ENCODE measurements at places on chromosomes 11 and 22.

GRCh38 chr11:126474220-126474619, 118.7 kb downstream of the ST3GAL4 start:
- DNase-seq, result no peak

DNA sequence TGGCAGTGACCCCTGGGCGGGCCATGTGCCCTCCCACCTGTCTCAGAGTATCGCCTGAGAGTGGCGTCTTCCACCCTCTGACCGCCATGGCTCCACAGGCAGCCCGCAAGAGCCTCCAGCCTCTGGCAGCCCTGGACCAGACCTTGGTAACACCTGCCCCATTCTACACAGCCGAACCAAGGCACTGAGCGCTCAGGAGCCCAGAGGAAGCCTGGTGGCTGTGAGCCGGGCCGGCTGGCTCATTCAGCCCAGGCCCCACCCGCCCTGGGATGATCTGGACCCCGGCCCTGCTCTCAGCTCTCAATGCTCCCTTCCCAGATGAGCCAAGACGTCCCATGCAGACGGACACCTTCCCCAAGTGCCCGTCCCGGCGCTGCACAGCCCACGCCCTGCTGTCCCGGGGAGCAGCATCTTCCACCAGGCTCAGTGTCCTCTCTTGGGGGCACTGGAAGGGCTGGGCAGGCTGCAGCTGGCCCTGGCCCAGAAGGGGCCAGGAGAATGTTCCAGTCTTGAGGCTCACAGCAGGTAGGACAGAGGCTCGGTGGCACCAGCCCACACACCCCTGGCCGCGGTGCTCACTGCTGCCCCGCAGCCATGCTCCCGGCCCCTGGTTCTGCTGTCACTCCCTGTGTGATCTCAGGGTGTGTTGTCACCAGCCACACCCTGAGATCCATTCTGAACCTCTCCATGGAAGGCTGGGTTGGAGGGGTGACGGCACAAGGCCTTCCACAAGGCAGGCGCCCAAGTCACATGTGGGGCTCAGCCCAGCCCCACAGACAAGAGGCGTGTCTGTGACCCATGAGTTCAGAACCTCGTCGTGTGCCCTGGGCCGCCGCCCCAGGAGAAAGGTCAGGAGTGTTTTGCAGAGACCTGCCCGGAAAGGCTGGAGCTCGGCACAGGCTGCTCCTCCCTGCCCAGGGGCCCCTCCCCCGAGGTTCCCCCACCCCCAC, 24.2 kb upstream of the PPARA start:
- DNase-seq, result no peak

GRCh38 chr11:88377144-88377543, 39.6 kb upstream of the CTSC start:
- no peak for DNase-seq

DNA sequence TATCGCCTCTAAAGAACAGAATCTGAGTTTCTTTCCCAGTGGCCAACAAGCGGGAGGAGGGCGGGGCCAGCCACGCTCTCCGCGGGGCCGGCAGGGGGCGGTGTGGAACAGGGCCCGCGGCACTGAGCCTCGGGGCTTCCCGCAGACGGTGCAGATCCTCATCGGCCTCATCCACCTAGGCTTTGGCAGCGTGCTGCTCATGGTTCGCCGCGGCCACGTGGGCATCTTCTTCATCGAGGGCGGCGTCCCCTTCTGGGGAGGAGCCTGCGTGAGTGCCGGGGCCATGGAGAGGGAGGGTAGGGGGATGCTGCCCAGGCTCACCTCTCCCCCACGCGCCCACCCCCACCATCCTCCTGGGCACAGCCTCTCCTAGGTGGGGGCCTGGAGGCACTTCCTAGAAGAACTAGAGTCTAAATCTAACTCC, 10.7 kb downstream of the MS4A15 start:
- no peak for DNase-seq

GRCh38 chr11:128057786-128058395, 529.5 kb downstream of the ETS1 start:
- DNase-seq, result no peak

- no peak for DNase-seq
Observed at GRCh38 chr11:66218846-66219620, 49.4 kb upstream of the RAB1B start.

- DNase-seq, result no peak
Observed at GRCh38 chr11:3655547-3655946, 10.6 kb downstream of the ART1 start.

GRCh38 chr22:39148026-39148726, 4.3 kb downstream of the CBX7 start:
- DNase-seq, result no peak

GRCh38 chr11:62122076-62122475, 1.7 kb upstream of the INCENP start:
- no peak for DNase-seq

GRCh38 chr11:120642196-120642894, 130.8 kb downstream of the GRIK4 start:
- no peak for DNase-seq

DNA sequence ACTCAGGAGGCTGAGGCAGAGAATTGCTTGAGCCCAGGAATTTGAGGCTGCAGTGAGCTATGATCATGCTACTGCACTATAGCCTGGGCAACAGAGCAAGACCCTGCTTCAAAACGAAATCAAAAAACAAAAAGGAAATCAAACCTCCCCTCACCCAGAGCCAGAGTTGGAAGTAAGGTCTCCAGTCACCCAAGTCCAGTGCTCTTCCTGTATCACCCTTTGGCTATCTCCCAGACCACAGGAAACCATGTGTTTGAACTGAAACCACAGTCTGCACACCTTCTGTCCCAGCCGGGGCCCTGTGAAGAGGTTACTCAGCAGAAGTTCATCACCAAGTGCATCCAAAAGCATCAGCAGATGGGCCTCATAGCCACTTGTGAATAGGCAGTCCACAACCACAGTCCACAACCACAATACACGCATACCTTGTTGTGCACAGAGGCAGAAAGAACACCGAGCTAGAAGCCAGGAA, 4.6 kb downstream of the MYH9 start:
- DNase-seq, result no peak

- DNase-seq, result no peak
Observed at GRCh38 chr11:65524014-65524740, 706 bp upstream of the SCYL1 start.

DNA sequence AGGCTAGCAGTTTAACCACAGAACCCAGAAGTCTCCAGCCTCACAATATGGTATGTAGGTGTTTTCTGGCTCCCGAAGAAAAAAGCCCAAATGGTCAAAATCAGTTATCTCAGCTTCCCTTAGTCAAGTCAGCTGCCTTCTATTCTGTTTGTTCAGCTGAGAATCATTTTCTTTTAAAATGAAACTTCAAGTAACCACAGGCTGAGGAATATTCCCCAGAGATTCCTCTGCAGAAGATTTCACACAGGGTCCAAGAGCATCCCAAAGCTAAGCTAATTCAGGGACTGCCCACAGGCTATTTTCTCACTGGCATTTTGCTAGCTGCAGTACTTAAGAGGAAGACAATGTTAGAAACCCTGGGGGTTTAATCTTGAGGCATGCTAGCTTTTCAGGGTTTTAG, 977.0 kb upstream of the CHORDC1 start:
- no peak for DNase-seq

GRCh38 chr11:44096360-44097185, 1.1 kb downstream of the EXT2 start:
- no peak for DNase-seq

- no peak for DNase-seq
Observed at GRCh38 chr11:122069707-122070360, 46.2 kb downstream of the BLID start.

- DNase-seq, result no peak
Observed at GRCh38 chr11:102192349-102193066, 82.3 kb downstream of the YAP1 start.

GRCh38 chr11:64216879-64217278, 9.1 kb downstream of the TRPT1 start:
- DNase-seq, result no peak

DNA sequence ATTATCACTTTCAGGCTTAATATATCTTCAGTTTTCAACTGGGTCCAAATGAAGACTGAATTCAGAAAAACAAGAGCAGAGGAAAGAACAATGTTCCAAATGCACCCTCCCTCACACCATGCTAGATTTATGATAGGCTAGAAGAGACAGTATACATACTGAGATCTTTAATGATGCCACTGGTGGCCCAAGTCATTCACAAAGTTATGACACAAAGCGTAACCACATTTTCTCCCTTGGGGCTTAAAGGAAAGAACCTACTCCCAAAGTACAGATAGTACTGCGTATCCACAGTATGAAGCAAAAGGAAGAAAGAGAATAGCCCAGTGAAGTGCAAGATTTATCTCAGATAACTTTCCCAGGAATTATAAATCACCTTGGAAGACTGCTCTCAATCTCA, 10.9 kb upstream of the SOX6 start:
- no peak for DNase-seq

DNA sequence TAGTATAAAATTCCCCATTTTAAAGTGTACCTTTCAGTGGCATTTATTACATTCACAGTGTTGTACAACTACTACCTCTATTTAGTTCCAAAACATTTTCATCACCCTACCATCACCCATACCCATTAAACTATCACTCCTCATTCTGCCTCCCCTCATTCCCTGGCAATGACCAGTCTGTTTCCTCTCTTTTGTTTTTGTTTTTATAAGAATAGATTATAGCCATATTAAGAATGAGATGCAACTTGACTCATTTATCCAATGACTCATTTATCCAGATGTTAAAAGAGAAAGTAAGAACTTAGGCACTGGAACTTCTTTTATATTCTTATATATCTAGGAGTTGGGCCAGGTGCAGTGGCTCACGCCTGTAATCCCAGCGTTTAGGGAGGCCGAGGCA, 156.3 kb downstream of the FAT3 start:
- no peak for DNase-seq

DNA sequence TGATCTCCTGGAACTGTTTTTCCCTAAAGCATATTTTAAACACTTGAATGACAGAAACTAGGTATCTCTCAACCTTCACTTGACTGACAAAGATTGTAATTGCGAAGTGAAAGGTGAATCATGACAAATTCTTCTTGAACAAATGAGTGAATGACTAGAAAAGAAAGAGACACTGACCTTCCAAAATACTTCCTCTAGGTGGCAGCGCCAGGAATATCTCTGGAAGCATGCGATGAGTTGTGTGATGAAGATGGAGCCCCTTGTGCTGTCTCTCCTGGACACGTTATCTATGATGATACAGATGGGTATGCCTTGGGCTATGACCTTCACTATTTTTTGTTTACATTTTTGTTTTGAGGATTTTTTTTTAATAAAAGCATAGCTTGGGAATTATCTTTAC, 7.0 kb upstream of the CASP12 start:
- DNase-seq, result no peak

DNA sequence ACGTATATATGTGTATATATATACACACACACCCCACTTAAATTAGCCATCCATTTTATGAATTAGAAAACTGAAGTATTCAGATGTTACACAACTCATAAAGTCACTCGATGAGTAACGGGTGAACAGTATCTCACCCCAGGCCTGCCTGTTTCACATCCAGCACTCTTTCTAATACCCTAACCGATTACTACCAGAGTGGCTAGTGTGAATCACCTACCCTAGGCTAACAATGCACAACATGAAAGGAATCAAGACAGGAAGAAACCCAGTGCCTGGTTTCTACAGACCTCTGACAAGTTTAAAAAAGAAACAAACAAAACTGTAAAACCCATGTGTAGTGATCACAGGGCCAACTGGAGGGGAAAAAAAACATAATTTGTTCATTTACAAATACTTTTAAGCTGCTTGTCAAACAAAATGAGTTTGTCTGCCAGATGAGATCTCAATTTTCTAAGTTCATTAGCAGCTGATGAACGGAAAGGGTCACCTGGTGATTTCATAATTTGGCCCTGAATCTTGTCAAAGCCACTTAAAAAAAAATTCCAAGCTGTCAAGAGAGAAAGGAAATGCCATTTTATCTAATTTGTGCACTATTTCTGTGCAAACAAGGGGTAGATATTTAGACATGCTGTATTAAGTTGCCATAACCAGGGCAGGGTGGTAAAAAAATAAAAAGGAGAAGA, 134.8 kb downstream of the LARGE1 start:
- no peak for DNase-seq

GRCh38 chr11:130550984-130551383, 102.5 kb downstream of the ADAMTS15 start:
- no peak for DNase-seq

DNA sequence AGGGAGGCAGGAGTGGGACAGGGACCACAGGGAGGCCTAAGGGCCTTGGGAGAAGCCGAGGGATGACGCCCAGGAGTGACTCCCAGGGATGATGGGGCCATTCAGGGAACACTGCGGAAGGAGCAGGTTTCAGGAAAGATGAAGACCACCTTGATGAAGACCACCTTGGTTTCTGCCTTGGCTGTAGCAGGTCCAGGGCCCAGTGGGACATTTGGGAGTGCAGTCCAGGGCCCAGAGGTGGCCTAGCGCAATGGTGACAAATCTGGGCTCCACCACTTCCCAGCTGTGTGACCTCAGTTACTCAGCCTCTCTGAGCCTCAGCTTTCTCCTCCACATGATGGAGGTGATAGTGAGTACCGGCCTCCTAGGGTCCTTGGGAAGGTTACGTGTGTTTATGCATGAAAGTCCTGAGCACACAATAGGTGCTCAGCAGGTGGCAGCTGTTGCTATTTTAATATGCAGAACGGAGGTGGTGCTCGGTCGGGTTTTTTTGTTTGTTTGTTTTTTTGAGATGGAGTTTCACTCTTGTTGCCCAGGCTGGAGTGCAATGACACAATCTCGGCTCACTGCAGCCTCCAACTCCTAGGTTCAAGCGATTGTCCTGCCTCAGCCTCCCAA, 770 bp downstream of the TSGA10IP start:
- no peak for DNase-seq

GRCh38 chr22:44752285-44753188, at the start of gene ARHGAP8:
Gene ARHGAP8, plus strand, starts transcription at chr22:44752575. Its CDS starts 33,953 bp downstream, at chr22:44786528.
- DNase-seq, result no peak

DNA sequence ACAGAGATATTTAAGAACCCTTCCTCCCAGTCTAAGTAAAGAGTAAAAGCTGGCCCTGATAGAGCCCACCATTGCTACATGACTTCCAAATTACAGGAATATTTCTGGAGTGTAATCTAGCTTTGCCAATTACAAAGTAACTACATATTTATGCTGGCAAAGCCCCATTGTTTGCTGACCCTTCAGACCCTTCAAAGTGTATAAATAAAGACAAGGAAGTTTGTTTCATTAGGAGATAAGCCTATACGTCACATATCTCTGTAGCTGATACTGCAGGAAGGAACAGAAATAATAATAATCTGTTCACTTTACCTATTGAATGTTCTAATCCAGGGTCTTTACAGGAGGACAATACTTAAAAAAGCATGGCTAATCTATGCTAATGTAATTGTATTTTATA, 375.1 kb downstream of the SOX6 start:
- DNase-seq, result no peak

DNA sequence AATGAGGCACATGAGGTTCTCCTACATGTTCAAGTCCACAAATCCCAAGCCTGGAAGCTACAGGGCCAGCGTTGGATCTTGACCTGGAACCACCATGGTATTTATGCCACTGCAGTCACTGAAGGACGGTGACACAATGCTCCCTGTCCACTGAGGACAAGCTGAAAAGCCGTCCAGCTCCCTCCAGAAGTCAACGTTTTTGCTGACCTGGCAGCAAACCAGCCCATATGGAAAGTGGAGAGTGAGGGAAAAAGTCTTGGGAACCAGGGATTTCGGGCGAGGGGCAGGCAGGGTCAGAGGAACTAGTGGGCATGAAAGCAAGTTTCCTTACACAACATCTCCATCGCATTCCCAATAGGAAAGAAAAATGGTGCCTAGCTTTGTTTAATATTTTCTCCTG, 33.3 kb downstream of the OPCML start:
- DNase-seq, result no peak

GRCh38 chr11:122491509-122491908, 164.0 kb upstream of the UBASH3B start:
- no peak for DNase-seq

- DNase-seq, result no peak
Observed at GRCh38 chr11:76148231-76148630, 58.1 kb downstream of the WNT11 start.
